ENCODE measurements at places on chromosomes 12 and 14.

GRCh38 chr12:84763107-84763506 lies 149.5 kb downstream of the SLC6A15 start:
- no peak for DNase-seq

DNA sequence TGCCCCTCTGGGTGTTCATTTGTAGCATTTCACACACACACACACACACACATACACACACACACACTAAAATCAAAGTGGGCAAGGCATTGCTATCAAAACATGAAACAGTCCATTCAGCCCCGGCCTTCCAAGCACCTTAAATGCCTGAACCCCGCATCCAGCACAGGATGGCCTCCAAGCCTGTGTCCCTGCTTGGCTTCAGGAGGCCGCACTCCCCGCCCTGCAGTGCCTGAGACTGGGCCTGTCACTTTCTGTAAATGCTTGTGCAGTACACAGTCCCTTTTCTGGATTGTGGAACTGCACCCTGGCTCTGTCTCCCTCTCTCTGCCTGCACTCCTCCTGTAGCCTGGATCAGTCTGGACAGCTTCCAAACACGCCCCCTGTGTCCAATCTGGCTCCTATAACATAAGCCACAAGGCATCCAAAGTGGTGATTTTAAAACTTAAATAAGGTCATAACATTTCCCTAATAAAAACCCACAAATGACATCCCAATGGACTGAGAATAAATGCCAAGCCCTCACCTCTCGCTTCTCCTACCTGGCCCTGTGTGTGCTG lies 972.2 kb upstream of the TMEM132C start:
- no peak for DNase-seq

- no peak for DNase-seq
Observed at GRCh38 chr14:77580964-77581505, 35.4 kb downstream of the SPTLC2 start.

DNA sequence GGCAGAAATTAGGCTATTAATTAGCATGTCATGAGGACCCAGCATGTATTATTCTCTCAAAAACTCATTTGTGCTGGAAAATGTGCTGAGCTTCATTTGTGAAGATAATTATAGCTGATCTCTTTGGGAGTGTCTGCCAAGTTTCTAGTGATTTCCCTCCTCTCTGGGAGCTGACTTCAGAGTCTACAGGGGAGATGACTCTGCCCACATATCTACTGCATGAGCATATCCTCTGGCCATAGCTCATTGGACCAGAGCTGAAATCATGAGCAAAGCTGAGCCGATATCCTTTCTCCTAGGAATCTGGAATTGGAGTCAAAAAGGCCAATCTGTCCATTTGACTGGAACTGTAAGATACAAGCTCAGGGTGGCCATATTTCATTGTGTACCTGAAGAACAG lies 5.9 kb downstream of the CCDC198 start:
- no peak for DNase-seq

GRCh38 chr14:90577661-90578282 lies 180.9 kb downstream of the CALM1 start:
- DNase-seq: no peak

- DNase-seq: no peak
Observed at GRCh38 chr12:10968765-10969456, 17.8 kb downstream of the TAS2R50 start.

GRCh38 chr12:2226641-2227040 lies 173.9 kb downstream of the CACNA1C start:
- peak; percentile 11 for DNase-seq

DNA sequence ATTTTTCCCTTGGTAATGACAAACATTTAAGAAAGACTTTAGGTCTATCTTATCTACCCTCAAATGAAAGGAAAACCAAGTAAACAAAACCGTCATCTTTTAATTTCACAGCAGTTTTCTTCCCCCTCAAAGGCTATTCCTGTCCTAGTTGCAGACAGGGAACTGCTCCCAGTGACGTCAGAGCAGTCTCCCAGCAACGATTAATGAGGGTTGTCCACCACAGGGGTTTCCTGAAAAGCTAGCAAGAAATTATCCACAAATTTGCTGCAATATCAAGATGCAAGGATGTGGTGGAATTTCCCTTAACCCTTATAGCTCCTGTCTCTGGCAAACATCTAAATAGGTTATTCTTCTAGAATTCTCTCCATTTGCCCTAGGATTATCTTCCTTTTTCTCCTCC lies 89.1 kb upstream of the STAC3 start:
- DNase-seq: no peak

All from NCI-H187 treated with DMSO at 0.1 percent for 48 hours (cell line).